Activated naive CD4-positive, alpha-beta T cell treated with anti-CD3 and anti-CD28 coated beads, Interleukin-2, amount 10 ng/mL, durations not matched to agents 7 days and 5 days (primary cell): ENCODE measurements at places on chromosomes 5 and 9.

DNA sequence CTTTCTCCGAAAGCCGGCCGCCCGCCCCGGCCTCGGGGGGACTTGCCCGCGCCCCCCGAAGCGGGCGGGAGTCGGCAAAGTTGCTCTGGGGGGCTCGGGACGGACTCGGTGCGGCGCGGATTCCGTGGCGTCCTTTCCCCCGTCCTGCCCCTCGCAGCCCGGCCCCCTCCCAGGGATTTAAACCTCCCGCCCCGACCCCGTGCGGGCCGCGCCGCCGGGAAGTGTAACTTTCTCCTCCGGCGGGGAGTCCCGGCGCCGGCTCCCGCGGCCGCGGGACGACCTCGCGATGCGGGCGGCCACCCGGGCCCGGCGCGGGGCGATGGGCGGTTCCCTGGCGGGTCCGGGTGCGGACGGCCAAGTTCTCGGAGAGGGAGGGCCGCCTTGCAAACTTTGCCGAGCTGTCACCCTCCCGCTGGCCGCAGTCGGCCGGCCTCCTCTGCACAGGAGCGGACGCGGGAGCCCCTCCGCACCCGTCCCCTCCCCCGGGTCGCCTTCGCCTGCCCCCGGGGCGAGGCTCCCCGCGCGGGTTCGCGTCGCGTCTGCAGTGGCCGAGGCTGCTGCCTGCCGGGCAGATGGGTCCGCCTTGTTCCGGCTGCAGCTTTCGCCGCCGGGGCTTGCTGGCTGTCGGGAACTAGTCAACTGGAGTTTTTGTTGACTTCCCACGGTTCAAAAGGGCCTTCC, 732 bp downstream of the PBX3 start:
- DNase-seq = peak; percentile 51

DNA sequence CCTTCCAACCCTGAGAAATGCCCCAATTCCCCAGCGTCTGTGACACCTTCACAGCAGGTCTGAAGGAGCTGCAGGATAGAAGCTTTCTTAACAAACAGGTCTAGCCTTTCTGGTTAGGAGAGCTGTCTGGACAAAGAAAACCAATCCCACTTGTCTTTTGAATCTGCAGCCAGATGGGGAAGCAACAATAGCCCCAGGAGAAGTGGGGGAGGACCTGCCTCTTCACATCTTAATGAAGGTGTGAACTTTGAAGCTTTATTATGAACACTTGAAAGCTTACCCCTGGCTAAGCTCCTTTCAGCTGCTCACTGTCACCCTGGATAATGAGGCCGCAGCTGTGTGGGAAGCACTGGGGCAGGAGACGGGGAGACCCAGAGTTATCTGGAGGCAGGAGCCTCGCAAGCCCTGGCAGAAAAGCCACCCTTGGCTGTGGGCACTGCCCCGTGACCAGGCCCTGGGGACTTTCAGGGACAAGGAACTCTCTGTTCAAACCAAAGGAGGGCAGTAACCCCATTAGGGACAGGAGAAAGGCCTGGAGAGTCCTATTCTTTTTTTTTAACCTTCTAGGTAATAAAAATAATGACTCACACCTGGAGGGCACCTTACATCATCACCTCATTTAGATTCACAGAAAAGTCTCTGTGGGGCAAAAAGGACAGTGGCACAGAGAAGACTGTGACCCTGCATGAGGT, 151.8 kb upstream of the RAD23B start:
- DNase-seq = no peak

DNA sequence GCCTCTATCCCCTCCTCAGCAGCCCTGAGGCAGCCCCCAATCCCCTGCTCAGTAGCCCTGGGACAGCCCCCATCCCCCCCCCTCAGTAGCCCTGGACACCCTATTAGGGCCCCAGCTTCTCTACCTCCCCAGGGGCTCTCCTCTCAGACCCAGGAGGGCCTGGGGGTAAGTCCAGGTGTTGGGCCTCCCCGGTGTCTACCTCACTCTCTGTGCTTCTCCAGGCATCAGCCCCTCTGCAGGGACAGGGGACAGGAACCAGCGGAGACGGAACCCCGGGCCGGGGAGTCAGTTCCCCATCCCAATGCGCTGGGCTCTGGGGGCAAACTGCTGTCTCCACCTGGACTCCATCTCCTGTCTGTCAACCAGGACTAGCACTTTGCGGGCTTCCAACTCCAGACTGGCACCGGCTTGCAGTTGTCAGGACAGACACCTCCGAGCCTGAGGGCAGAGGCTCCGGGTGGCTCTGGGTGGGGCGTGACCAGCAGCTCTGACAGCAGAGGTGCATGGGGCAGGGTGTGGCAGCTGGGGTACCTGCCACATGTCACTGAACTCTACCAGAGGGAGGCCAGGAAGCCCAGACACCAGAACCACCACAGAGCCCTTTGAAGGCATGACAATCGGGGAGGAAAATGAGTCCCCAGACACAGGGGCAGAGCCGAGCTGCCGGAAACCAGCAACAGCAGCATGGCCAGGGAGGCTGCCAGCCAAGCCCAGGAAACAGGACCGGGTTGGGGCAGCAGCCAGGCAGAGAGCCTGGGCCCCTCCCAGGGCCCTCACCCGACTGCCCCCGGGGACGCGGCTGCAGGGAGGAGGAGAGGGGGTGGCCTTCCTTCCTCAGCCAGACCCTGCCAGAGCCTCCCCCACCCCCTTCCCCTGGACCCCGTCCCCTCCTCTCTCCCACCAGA, 17.7 kb upstream of the UBAC1 start:
- DNase-seq = peak; percentile 81

DNA sequence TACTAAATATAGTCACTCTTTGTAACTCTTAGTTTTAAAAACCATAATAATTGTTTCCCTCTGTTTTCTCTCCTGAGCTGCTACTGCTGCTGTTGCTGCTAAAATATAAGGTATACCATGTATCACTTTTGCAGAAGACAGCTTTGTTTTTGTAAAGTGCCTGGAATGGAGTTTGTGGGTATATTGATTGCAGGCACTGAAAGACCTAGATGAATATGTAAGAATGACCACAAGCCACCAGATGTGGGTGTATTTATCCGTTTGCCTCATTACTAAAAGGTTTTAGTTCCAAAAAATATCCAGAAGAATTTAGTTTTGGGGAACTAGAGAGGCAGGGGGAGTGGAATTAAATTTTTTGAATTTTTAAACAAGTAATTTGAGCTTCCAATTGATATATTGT, 151.1 kb upstream of the CDKN2B start:
- DNase-seq = no peak

GRCh38 chr9:16429671-16430070, 440.8 kb downstream of the BNC2 start:
- no peak for DNase-seq

- no peak for DNase-seq
These were observed 65.4 kb downstream of the PAX5 start for GRCh38 chr9:36968574-36969215.

DNA sequence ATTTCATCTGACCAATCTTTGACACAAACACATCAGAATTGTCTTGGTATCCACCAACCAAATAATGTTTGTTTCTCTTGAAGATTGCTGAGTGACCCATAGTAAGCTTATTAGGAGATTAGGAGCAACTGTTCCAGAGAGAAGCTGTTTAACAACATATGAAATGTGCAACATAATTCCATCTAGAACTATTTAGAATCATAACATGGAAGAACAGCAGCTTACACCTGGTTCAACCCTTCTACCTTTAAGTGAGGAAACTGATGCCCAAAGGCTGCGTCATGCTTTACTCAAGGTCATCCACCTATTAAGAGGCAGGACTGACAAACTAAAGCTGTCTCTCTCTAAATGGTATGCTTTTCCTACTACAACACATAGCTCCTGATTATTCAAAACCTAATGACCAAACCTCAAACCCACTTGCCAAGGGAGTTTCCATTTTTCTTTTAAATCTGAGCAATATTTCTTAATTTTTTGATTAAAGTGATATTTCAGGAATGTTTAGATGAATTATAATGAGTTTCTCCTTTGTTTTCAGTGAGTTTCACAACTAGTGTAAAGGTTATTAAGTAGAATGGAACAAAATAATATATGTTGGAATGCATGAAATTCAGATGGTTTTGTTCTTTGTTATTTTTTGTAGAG, 545.9 kb downstream of the RAB3C start:
- DNase-seq = no peak

GRCh38 chr5:154923441-154924430, 14.3 kb downstream of the GEMIN5 start:
- no peak for DNase-seq

DNA sequence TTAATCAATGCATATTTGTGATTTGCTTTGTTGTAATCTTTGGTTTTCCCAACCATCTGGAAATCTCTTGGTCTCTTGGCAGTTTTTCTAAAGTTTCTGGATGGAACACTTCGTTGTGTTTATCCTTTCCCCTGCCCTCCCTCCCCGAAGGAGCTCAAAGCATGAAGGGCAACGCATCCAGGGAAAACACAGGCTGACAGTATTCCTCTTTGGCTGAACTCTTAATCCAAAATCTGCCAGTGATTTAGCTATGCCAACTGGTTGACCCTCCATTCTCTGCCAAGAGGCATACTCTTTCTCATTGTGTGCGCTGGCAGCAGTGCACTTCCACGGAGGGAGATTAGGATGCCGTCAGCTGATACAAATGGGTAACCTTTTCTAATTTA, 20.5 kb downstream of the ZBTB34 start:
- DNase-seq = no peak

DNA sequence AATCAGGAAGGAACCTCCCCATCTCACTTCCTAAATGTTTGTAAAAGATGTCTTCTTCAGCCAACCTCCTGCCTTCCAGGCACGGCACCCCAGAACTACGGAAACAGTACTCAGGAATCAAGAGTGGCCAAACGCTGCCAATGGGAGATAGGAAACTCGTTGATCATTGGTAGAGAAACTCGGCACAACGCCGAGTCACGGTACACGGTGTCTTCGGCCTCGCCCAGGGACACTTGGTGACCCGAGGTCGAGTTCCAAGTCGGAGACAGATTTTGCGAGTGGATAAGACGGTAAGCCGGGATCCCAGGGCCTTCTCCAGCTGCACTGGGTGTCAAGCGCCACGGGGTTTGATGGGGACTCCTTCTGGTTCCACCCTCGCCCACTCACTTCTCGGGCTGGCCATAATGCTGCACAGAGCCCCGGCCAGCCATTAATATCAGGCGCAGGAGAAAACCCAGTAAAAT, 343 bp downstream of the KIAA0825 start:
- DNase-seq = peak; percentile 52

GRCh38 chr5:123599171-123599570, 87.2 kb downstream of the CSNK1G3 start:
- DNase-seq = no peak

DNA sequence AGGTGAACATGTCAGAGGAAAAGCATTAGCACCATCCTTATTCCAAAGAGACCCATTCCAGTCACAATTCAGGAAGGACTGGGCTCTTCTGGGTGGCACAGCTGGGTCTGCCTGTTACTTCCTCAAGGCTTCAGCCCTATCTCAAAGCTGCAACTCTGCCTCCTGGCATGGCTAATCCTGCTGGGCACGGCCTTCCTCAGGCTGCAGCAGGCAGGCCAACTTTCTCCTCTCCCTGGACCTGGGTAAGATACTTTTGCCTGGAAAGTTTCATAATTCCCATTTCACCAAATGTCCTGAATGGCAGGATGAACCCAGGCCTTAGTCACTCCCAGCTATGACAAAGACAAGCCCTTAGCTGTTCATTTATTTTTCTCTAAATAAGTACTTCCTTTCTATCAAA, 50.1 kb downstream of the MACROH2A1 start:
- DNase-seq = no peak

DNA sequence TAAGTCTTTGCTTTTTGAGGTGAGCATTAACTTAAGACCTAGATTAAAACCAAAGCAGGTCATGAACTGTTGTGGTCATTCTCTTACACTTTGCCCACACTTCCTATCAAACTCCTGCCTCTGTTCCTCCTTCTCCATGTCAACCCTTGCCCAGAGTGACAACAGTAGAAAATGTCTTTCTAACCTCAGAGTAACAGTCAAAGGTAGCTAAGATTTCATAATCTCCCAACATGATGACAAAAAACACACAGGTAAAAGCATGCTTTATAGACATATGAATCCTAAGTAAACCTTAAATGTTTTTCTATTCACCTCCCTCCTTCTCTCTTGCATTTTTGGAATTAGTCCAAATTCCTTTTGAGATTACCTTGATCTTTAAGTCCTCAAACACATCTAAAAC, 422.3 kb downstream of the SPATA31D1 start:
- no peak for DNase-seq

DNA sequence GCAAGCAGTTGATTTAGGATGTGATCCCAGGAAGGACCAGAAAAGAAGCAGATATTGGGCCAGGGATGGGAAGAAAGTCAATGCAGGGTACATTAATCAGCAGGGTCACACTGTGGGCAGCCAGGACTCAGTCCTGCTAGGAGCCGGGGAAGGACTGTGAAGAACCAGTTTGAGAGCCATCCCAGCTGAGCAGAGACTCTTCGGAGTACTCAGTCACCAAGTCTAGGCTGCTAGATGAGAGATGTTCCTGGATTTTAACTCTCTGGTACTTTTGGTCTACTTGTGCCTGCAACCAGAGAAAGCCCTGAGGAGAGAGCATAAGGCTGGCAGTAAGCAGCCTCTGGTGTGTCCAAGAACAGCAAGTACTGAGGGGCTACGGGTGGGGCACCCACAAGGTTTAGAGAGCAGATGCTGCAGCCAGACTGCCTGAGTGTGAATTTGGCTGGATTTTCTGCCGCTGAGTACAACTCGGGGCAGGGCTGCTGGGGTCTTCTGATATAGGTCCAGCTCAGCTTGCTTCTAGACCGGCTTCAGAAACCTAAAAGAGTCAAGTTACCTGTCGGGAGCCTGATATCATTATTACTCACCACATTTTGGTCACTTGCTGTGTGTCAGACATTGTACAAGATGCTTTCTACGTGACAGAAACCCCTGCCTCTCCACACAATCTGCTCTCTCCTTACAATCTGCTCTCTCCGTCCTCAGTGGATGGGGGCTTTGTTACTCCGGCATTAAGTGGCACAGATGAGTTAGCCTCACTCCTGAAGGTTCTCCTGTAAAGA, 250.2 kb upstream of the GAS1 start:
- DNase-seq = no peak

GRCh38 chr9:127011772-127012171, 97.2 kb downstream of the RALGPS1 start:
- DNase-seq = no peak

GRCh38 chr5:76404223-76405211, 1.4 kb downstream of the IQGAP2 start:
- peak; percentile 79 for DNase-seq

DNA sequence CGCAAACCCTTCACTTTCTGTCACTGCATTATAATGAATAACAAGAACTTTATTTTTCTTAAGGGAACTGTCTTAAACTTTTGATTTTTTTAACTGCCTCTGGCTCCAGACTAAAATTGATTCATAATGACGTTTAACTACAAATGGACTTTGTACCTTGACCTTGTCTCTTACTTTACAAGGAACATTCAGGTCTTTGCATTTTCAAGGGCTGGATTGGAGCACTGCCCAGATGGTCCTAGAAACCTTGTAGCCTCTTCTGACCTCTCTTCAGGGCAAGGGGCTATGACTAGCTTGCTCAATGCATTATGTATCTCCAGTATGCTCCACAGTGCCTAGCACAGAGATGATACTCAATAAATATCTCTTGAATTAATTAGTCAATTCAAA, 612.6 kb upstream of the CLINT1 start:
- no peak for DNase-seq

GRCh38 chr9:91360551-91361290, 997 bp downstream of the AUH start:
- DNase-seq = no peak

- DNase-seq = no peak
These were observed 67.3 kb upstream of the GRAMD2B start for GRCh38 chr5:126355940-126356339.
